Mammary epithelial cell (primary cell): ENCODE measurements at places on chromosomes 2 and 18.

DNA sequence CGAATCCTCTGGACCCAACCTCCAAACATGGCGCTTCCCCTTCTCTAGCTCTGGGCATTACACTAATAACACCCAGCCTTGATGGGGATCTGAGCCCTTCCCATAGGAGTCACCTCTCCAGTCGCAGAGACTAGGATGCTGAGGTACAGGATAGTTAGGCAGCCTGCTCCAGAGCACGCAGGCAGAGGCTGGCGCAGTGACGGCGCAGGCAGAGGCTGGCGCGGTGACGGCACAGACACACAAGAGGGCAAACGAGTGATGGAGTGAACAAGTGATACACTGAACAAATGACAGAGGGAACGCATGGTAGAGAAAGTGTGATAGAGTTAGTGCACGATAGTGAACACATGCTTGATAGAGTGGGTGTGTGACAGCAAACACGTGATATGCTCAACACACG lies 518.5 kb downstream of the EIPR1 start:
- no peak for DNase-seq

- DNase-seq: no peak
Observed at GRCh38 chr2:27245626-27246025, 17.2 kb downstream of the SLC30A3 start.

- DNase-seq: no peak
Observed at GRCh38 chr2:96152304-96153161, 7.3 kb upstream of the DUSP2 start.

DNA sequence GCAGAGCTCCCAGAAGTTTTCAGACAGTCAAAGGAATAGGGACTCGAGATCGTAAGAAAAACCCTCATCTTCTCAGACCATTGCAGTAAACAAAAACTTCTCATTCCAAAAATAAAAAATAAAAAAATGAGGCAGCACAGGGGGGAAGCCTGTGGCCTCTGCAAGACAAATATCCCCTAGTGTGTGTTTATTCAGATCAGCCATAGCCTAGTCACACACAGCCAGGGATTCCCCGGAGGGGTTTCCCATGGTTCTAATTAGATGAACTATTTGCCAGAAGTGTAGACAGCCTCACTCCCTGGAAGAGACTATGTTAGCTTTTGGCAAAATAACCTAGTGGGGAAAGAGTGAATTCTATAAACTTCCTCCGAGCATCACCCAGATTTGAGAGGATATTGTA lies 122.9 kb upstream of the KLF7 start:
- DNase-seq: peak; percentile 13

GRCh38 chr2:84906900-84907714 lies 1.7 kb downstream of the TMSB10 start:
- peak; percentile 80 for DNase-seq

DNA sequence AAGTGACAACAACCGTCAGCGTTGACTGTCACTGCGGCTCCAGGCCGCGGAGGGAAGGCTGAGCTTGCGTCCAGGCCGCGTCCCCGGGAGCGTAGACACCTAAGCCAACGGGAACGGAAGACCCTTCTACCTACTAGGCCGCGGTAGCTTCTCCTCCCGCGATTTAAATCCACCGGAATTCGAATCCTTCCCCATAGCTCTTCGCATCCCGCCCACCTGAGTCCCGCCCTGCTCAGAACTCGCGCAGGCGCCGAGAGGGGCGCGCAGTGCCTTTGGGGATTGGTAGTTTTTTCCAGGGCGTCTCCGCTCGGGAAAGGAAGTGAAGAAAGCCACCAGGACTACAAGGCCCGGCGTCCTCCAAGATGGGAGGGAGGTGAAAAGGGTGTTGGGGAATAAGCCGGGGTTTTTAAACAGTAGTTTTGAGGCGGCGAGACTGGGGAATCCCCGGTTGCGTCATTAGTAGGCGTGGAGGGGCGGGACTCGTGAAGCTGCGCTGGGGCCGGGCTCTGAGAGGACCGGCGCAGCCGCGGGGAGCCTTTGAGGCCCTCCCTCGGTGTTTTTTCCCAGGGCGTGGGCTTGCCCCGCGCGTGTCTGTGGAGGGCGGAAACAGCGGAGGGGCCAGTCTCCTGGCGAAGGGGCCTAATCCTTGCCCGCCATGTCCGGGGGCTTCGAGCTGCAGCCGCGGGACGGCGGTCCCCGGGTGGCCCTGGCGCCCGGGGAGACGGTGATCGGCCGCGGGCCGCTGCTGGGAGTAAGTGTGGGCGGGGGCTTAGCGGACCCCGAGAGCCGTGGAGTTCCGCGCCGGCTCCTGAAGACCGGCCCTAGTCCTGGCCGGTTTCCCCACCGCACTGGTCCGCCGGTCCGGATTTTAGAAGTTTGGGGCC lies at the start of the genes APLF and FBXO48:
Gene APLF, plus strand, starts transcription at position 509 of the 884 bp plus-strand sequence. Its CDS starts 147 bp downstream, at position 656.
Gene FBXO48, minus strand, starts transcription at position 218 of the 884 bp plus-strand sequence. CDS start 2,149 bp downstream, outside the sequence.
- DNase-seq: peak; percentile 99

GRCh38 chr2:157443795-157444640 lies at the start of gene CYTIP:
Gene CYTIP, minus strand, starts transcription at chr2:157444089. Its CDS starts 69 bp downstream, at chr2:157444020.
- DNase-seq: no peak

GRCh38 chr2:54664238-54664786 lies 59.1 kb upstream of the EML6 start:
- no peak for DNase-seq

GRCh38 chr2:7666596-7667259 lies 749.5 kb downstream of the RNF144A start:
- no peak for DNase-seq

DNA sequence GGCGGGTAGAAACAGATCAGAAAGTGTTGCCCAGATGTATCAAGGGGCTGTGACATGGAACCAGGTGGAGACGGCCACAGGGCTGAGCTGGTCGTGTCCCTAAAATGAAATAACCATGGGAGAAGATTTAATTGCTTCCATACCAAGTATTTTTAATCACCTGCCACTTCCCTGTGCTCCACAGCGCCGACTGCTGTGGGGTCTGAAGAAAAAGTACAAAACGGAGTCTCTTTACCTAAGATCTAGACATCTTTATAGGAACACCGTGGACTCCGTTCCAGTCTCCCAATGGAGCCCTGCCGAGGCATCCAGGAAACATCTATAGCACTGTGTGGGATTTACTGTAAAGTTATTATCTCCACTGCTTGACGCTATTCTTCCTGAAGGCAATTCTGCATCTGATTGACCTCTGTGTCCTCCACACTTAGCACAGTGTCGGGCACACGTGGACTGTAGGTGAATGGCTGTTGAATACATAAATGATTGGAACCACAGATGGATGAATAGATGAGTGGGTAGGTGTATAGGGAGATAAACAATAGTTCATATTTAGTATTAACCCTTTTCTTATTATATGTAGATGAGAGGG lies 21.6 kb upstream of the GYPC start:
- no peak for DNase-seq

- no peak for DNase-seq
Observed at GRCh38 chr18:34744569-34744968, 34.5 kb downstream of the DTNA start.

- no peak for DNase-seq
Observed at GRCh38 chr2:33110461-33110860, 163.7 kb downstream of the LTBP1 start.

GRCh38 chr2:36659872-36660312 lies 36.6 kb upstream of the VIT start:
- DNase-seq: no peak

DNA sequence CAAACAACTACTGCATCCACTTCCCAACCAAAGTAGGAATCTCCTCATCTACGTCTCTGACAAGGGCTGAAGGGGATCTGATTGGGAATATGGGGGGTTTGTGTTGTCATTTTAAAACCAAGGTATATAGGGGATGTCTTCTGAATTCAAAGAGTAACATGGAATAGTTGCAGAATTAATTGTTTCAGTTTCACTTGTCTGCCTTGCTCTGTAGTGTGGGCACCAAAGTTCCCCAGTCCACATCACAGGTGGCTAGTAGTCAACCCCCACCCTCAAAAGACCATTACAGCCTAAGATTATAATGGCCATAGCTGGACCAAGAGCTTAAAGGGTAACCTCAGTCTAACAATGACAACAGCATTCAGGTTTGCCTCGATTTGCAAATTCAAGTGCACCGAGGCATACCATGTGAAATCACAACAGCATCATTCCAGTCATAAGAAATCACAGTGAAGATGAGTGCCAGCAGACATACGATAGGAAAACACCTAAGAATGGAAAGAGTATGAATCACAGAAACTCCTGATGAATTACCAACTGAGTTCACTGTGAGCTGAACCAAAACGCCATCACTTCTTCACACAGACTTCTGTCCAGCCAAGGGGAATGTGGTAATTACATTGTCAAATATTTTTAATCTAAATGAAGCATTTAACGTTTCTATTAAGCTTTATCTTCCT lies 52.4 kb downstream of the MYO5B start:
- peak; percentile 81 for DNase-seq

GRCh38 chr2:240799033-240799820 lies 20.8 kb downstream of the KIF1A start:
- DNase-seq: no peak

DNA sequence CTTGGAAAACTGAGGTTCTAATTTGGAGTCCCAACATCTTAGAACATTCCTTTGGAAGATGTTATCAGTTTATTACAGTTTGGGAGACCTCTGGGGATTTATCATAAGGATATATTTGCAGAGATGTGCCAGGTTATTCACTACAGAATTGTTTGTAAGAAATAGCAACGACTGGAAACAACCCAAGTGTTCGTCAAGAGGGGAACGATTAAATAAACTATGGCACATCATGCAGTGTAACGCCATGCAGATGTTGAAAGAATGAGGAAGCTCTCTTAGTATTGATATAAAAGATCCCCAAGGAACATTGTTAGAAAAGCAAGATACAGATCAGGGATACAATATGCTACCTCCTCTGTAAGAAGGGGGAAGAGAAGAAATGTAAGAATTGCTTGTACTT lies 210.6 kb downstream of the TMEM247 start:
- DNase-seq: no peak

DNA sequence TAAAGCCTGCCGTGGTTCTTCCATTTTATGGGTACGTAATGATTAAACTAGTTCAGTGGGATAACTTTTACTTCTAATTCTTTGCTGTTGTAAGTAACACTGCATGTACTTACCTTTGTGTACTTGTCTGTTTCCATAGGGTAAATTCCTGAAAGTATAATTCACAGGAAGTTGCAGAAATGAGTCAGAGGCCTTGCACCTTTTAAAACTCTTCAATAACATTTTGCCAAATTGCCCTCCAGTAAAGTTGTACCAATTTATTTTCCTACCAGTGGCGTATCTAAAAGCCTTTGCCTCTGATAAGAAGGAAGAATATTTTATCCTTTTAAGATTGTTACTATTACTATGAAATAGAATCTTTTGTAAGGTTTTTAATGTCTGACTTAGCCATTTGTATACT lies 65.1 kb downstream of the CAB39 start:
- DNase-seq: peak; percentile 79

DNA sequence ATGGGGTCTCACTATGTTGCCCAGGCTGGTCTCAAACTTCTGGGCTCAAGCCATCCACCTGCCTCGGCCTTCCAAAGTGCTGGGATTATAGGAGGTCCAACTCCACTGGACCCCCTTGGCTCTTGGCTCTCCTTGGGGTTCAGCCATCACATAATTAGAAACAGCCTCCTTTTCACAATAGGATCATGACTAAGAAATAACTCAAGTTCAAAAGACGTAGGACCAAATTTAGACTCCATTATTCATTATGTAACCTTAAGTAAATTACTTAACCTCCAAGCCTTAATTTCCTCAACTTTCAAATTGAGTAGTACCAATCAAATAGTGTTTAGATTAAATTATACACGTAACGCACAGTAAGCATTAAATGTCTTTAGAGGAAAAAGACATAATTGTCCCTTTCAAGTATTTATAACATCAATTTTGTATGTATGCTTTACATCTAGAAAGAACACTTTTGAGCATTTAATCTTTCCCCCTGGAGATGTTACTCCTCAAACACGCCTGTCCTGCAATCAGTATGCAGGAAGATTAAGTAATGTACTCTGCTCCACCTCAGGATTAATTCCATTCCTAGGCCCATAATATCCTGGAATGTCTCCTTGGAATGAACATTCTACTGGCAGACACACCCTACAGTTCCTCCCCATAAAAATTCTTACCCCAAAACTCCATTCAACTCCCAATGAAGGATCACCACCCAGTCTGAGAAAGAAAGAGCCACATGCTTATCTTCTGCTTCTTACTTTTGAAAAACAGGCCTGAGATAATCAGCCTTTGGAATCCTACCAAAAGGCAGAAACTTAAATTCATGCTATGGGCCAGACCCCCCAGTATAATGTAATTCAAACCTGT lies 49.1 kb downstream of the COBLL1 start:
- no peak for DNase-seq

- no peak for DNase-seq
Observed at GRCh38 chr2:160582490-160583145, 89.0 kb upstream of the RBMS1 start.

DNA sequence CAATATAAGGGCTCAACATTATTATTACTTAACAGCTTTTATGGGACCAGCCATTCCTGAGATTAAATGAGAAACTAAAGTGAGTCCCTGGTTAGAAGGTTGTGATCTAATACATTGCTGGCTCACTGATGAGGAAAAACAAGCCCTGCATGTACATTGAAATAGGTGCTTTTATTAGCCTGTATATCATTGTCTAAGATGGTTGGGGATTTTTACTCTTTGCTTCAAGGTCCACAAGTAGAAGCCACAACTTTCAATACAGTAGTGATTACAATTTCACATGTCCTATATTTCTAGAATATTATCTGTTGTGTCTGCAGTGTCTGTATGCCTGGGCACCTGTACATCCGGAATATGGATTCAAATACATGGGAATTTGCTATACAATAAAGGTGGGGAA lies 104.1 kb upstream of the FZD5 start:
- no peak for DNase-seq

- DNase-seq: no peak
Observed at GRCh38 chr18:48481092-48481491, 57.7 kb upstream of the CTIF start.

- no peak for DNase-seq
Observed at GRCh38 chr2:33588232-33588631, 10.9 kb downstream of the FAM98A start.

DNA sequence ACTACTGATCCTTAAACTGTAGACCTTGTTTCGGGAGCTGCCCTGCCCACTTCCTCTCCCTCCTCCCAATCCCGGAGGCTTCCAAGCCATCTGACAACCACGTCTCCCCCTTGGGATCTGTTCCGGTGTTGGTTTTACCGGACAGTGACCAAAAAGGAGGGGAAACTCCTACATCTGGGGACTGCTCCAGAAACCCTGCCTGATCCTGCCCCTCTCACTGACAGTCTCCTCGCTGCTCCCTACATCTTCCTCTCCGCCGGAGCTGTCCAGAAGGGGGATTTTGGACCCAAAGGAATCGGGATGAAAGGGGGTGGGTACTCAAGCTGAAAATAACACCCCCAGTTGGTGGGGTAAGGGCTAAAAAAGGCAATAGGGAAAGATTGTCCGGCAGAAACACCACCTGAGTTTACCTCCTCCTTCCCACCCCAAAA lies 1.5 kb downstream of the INO80D start:
- DNase-seq: peak; percentile 82

- no peak for DNase-seq
Observed at GRCh38 chr2:239184968-239185903, 215.6 kb downstream of the HDAC4 start.

- no peak for DNase-seq
Observed at GRCh38 chr2:98781822-98782221, 50.9 kb upstream of the MGAT4A start.
